Brain microvascular endothelial cell (primary cell): ENCODE measurements at places on chromosomes 13 and 19.

GRCh38 chr13:41652735-41653361 lies 195.5 kb downstream of the RGCC start:
- DNase-seq, result no peak

DNA sequence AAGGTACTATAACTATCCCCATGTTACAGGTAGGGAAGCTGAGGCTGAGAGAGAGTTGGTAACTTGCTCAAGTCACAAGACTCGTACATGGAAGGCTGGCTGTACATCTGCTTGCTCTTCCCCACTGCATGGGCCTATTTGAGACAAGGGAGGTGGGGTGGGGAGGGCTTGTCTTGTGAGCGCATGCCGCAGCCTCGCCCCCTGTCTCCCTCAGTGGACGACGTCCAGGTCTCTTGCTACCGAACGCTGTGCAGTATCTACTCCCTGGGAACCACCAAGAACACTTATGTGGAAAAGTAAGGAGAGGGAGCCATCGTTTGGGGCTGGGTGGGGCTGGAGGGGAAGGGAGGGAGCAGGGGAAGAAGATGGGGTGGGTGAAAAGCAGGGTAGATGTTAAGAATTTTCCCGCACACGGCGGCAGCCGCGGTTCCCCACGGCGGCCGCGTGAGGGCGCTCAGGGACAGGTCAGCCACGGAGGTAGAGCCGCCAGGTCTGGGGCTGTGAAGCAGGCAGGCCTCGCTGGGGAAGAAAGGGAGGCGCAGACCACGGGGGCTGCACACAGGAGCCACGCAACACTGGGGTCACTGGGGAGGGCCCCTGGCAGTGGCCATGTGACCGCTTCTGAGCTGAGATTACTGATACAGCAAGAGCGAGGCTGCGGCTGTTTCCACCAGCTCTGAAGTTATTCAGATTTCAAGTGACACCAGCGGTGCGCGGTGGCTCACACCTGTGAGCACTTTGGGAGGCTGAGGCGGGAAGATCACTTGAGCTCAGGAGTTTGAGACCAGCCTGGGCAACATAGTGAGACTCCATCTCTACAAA lies 81.5 kb downstream of the RYR1 start:
- peak; percentile 24 for DNase-seq

DNA sequence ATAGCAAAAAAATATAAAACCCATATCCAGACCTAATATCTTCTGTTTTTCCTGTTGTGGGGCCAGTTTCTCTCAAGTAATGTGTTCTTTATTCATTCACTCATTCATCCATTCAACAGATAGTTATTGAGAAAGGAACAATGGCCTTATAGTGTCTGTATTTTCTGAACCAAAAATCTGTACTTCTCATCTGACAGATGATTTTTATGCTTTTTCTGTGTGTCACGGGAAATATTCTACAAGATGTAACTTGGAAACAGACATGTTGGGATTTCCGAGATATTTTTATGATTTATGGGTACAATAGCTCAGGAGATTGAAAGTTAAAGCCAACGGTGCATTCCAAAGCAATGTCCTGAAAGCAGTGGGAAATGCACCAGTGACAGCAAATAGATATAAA lies 5.7 kb downstream of the ACOD1 start:
- DNase-seq, result no peak

DNA sequence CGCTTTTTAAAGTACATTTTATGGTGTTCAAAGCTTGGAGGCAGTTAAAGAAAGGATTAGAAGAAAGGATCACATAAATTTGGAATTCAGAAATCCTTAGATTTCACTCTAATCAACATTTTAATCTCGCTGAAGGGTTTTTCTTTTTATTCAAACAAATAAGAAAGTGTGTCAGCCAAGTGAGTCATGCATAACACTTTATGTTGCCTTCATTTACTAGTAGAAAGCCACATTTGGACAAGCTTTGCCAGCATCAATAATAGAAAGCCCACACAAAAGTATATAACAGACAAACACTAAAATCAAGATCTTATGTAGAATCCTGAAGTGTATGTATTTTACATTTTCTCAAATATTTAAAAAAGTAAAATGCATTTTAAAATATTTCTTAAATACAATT lies 154.9 kb upstream of the TRPC4 start:
- peak; percentile 2 for DNase-seq

- no peak for DNase-seq
Observed at GRCh38 chr19:13831537-13832467, 36.6 kb downstream of the ZSWIM4 start.
